ENCODE measurements at places on chromosomes 16 and 17.

DNA sequence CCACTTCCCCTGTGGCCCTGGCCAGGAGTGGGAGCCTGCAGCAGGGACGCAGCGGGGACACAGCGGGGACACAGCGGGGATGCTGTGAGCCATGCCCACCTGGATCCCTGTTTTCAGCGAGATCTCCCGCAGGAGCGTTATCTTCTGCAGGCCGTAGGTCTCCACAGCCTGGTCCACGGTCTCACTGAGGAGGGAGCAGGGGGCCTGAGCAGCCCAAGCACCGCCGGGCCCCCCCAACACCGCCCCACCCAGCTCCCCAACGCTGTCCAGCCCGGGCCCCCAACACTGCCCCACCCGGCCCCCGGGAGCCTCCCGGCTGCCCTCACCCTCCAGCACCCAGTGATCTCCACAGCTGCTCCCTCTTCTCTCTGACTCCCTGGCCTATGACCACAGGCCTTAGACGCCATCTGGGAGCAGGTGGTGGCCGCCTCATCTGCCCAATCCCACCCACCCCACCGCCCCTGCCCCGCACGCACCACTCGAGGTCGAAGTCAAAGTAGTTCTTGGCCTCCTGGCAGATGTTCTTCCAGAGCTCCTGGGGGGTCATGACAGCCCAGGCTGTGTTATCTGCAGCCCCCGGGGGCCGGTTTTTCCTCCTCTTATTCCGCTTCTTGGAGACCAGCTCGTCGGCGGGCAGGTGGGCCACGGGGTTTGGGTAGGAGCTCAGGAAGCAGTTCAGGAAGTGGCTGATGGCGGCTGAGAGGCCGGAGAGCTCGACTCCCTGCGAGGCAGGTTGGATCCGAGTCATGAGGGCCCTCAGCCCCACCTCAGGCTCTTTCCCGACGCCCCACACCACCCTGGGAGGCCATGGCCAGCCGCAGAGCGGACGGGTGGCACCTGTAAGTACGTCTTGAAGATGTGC, 17.0 kb downstream of the CLUH start:
- no peak for DNase-seq

- DNase-seq, result no peak
These were observed 21.3 kb upstream of the EMP2 start for GRCh38 chr16:10601444-10602408.

DNA sequence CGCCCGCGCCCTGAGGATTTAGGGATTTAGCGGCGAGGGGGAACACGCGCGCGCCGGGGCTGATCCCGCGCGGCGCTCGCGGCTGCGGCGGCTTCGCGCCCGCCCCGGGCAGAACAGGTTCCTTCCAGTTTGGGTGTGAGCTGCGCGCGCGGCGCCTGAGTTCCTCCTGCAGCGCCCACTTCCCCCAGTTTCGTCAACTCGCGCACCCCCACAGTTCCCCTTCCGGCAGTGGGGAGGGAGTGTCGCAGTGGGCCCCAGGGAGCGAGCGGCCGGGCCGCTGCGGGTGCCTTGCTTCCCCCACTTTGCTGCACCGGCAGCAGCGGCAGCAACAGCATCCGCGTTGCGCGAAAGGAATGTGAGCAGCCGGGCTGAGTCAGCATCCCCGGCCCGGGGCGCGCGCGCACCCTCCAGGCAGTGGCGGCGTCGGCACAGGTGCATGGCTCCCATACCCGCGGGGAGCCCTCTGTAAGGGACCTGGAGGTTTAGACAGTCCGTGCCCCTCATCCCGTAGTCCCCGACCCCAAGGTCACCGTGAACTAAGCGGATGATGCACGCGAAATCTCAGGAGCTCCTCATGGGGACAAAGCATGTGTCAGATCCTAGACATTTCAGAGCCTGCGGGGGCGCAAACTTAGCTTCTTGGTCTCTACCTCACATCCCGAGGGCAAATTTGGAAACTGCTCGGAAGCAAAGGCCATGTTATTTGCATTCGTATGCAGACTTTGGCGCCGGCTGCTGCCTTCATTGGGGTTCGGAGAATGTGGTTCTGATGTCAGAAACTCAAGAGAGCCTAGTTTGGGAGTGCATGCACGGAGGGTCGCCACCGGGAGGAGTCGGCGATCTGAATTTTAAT, 767 bp downstream of the ARSG start:
- DNase-seq, result no peak

- no peak for DNase-seq
These were observed 5.9 kb downstream of the PDILT start for GRCh38 chr16:20398603-20399002.

- DNase-seq, result no peak
These were observed 139.0 kb upstream of the PLCG2 start for GRCh38 chr16:81639931-81640680.

Data from NCI-H1048 (cell line).